ENCODE measurements at places on chromosomes 4 and X.

GRCh38 chrX:120365320-120365719 is 3.4 kb downstream of the ATP1B4 start:
- no peak for DNase-seq

- no peak for DNase-seq
Measured at GRCh38 chrX:145002771-145003170, 244.5 kb upstream of the SPANXN1 start.

DNA sequence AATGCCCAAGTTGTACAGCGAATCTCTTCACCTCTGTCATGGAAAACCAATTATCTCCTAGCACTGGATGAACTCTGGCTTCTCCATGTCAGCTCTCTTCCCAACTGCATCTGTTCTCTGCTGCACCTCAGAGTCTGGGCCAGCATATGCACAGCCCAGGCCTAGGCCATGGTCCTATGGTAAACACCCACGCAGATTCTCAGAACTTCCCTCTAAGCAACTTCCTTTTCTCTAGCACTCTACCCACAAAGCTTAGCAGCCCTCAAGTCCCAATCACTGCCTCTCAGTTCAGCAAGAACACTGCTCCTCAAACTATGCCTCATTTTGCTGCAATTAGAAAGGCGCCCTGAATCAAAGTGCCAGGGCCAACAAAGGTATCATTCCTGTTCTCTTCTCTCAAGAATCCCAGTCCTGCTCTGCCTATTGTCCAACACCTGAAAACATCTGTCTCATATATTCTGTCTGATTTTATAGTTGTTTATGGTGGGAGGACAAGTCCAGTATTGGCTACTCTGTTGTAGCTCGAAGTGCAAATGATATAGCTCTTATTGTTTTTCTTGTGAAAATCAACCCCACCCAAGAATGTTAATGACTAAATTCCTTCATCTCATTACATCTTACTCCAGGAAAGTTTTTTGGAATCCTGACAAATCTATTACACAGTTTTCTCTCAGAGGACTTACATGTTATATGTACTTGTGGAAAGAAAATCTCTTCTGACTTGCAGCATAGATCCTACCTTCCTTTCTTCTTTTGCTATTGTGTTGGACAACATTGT is 85.4 kb downstream of the DCHS2 start:
- DNase-seq = no peak

GRCh38 chr4:23224684-23225420 is 532.1 kb downstream of the GBA3 start:
- no peak for DNase-seq

DNA sequence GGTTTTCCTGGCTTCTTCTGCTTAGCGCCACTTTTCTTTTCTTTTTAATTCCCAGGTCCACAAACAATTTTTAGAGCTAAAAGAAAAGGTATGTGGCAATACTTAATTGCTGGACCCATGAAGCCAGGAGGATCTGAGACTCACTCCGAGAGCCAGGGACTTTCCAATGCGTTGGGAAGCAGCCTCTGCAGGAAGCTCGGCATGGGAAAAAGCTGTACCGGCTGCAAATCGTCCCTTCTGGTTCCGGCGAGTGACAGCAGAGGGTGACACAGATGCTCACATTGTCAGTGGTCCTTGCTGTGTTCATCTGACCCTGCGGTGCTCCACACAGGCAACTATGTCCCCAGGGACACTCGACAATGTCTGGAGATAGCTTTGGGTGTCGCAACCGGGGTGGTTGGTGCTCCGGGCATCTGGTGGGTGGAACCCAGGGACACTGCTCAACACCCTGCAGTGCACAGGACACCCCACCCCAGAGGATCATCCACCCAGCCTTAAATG is 164.0 kb downstream of the PRKX start:
- DNase-seq = no peak

- DNase-seq = no peak
Measured at GRCh38 chr4:83019794-83020494, 9.3 kb upstream of the LIN54 start.

DNA sequence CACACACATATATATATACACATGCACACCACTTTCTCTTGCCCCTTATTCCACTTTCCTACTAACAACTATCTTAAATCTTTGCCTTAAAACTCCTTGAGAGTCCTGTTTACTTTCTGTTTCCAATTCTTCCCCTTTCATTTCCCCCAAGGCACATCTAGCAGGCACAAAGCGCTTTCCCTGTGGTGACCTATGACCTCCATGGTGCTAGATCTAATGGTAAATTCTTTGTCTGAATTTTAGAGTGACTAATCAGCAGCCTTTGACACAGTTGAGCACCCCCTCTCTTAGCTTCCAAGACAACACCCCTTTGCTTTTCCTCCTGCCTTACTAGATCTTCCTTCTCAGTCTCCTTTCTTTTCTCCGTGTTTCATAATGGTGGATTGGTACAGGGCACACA is 236.4 kb upstream of the TTC29 start:
- no peak for DNase-seq

- no peak for DNase-seq
Measured at GRCh38 chr4:156939139-156939538, 32.5 kb downstream of the PDGFC start.

- DNase-seq = no peak
Measured at GRCh38 chrX:35699642-35700041, 98.5 kb upstream of the MAGEB16 start.

DNA sequence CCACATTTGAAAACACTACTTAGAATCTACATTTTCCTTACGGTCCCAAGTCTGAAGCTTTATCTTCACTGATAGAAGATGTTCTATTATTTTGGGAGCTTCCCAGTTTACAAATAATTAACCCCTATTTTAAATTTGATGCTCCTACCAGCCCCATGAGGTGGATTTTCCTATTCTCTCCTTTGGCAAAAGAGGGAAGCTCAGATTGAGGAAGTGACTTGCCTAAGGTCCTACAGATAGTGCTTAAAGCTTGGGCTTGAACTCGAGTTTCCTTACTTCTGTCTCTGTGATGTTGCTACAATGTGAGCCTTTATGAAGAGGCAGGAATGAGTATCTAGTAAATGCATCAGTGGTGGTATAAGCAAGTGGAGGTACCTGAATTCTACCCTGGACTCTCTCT is 27.5 kb downstream of the HEPH start:
- DNase-seq = no peak

- no peak for DNase-seq
Measured at GRCh38 chrX:39729981-39730661, 367.6 kb downstream of the BCOR start.

GRCh38 chrX:154529206-154529612 is 13.2 kb upstream of the FAM3A start:
- DNase-seq = no peak

DNA sequence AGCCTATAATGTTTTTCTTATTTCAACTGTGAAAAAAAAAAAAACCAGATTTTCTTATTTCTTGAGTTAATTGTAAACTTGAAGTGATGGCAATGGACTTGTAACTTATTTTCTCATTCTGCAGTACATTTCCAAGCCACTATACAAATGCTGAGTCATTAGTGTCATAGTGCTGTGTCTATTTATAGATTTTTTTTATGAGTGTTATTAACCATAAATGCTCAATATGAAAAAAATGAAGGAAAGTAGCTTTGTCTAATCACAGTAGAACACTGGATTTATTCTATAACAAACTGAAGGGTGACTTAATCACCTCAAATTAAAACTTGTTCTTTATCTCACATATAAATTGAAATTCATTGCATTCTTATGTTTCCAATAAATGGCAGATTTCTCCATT is 718.6 kb downstream of the CCSER1 start:
- DNase-seq = no peak

DNA sequence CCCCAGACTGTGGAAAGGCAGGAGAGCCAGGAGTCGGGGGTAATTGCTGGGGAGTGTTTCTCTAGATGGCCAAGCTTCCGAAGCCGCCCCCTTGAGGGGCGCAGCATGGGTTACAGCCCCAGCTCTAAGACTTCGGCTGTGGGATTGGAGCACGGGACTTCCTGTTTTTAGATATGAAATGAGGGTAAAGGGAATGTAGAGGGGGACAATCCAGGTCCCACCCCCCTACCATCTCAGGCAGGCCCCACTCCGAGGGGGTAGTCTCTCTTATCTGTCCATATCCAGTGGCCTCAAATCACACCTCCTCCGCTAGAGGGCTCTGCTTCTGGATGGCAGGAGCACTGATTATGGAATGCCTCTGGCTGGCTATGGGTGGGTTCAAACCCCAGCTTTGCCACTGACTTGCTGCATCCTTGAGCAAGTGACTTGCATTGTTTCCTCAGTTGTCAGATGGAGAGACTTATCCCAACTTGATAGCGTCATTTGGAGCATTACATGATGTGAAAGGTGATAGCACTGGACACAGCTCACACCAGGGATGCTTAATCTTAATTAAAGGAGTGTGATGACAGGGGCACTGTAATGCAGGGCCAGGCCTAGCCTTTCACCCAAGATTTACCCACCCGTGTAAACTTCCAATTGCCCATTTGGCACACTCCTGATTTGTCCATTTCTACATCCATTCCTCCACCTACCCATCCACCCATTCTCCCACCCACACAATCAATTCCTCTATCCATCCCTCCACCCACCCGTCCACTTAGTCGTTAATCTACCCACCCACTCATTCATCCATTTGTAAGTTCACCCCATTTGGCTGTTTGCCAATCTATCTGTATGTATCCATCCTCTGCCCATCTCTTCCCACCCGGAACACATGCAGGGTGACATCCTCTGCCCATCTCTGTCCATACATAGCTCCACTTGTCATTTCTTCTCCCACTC is 848 bp upstream of the KCND1 start:
- DNase-seq = no peak

Data from activated gamma-delta T cell treated with anti-CD3 and anti-CD28 coated beads, Interleukin-2, amount 50 U/mL, for 16 hours (primary cell).